H1 (cell line): ENCODE measurements at places on chromosomes 2 and 18. TPM values are rescaled to one million over a fixed set of nuclear protein-coding genes. Genes with fewer than 3 reads are reported as not detected.

GRCh38 chr2:188788621-188789020 is 185.6 kb upstream of the COL3A1 start:
- H3K36me3 ChIP-seq, result no peaks in the 10 kb centered on the region
- no peaks in the 10 kb centered on the region for H3K27me3 ChIP-seq
- H3K27ac ChIP-seq, result no peak overlapping the region
- no peak overlapping the region for H3K4me3 ChIP-seq

DNA sequence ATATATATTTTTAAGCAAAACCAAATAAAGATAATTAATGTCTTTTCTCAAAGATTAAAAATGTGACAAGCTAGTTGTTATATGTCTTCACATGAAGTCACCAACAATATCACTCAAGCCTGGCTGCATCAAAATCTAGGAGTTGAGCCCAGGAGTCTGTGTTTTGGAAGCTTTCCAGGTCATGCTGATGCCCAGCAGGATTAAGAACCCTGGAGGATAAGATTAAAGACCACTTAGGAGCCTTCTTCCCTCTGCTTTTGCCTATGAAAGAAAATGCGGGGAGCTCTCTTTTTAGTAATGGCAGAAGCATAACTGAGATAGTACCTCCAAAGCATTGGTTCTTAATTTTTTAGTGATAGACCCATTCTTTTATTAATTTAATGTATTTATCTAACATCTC is 157.4 kb downstream of the ASXL3 start:
- no peaks in the 10 kb centered on the region; the same call in 1 of the 2 replicates for H3K4me1 ChIP-seq
- no peaks in the 10 kb centered on the region for H3K36me3 ChIP-seq
- no peak for DNase-seq
- no peak overlapping the region for H3K27ac ChIP-seq

GRCh38 chr2:164009756-164010337 is 274.0 kb upstream of the FIGN start:
- no peak overlapping the region for H3K27ac ChIP-seq
- H3K36me3 ChIP-seq, result no peaks in the 10 kb centered on the region
- no peak for DNase-seq

- no peak overlapping the region for H3K4me3 ChIP-seq
- H3K36me3 ChIP-seq, result peaks cover 91% of the 10 kb centered on the region
- H3K27ac ChIP-seq, result no peak overlapping the region
- H3K27me3 ChIP-seq, result no peaks in the 10 kb centered on the region
Measured at GRCh38 chr2:86044045-86044444, 61.6 kb downstream of the POLR1A start.

DNA sequence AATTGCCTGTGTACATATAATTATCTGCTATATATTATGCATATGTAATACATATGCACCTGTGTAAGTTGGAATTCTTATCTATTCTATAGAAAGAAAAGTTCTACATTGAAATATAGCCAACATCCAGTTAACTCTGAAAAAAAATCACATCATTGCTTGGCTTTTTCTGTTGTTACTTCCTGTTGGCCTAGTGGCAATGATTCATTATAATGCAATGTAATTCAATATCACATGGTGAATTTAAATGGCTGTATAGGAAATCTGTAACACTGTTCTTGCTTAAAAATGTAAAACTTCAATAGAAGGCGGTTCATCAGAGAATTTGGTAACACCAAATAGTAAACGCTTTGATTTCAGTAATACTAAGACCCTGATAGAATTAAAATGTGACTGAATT is 44.5 kb upstream of the MAP4K3 start:
- DNase-seq, result no peak
- H3K4me3 ChIP-seq, result no peak overlapping the region
- H3K4me1 ChIP-seq, result no peaks in the 10 kb centered on the region

GRCh38 chr18:21972281-21972680 is 197.1 kb upstream of the GATA6 start:
- H3K27ac ChIP-seq, result no peak overlapping the region
- no peaks in the 10 kb centered on the region for H3K36me3 ChIP-seq
- DNase-seq, result no peak
- no peaks in the 10 kb centered on the region for H3K27me3 ChIP-seq

Gene REG3A
- polyA plus RNA-seq, result not detected in 2 replicates

Gene KCNG2
- 0.71 and 0.74 TPM in 2 replicates for polyA plus RNA-seq
